ENCODE measurements at places on chromosomes 12 and 14.

GRCh38 chr12:106205208-106206069 lies 42.4 kb downstream of the CKAP4 start:
- no peak for DNase-seq

DNA sequence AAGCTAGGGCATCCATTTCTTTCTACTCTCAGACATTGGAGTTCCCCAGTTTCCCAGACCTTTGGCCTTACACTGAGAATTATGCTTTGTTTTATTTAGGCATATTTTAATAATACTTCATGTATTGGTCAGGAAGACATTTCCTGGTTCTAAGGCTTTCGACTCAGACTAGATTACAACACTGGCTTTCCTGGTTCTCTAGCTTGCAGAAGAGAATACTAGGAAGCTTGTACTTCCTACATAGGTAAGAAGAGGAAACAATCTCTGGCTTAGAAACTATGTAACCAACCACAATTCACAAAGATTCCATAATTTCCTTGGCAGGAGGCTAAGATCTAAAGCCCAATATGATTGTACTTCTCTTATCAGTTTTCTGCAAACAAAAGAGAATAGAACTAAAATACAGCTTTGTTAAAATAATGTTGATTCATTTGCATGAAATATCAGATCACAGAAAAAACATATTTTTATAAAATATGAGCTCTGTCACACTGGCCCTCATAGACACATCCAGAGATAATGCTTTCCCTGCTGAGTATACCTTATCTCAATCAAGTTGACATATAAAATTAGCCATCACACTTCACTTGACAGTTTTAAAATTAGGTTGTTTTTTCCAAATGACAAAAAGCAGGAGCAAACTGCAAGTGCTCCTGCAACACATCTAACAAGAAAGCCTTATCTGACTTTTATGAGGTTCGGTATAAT lies 30.5 kb downstream of the CLEC2D start:
- DNase-seq, result no peak

DNA sequence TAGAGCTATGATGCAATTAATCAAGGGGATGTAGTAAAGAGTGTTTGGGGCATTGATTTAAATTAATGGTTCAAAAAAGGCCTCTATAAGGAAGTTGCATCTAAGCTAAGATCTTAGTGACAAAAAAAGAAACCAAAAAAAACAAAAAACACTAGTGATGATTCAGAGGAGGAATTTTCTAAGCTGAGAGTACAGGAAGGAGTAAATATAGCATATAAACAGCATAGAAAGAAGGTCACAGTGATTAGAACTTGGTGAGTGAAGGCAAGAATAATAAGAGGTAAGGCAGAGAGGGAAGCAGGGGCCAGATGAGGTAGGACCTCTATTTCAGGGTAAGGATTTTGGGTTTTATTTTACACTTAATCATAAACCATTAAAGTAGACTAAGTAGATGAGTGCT lies 48.0 kb upstream of the PDZRN4 start:
- no peak for DNase-seq

DNA sequence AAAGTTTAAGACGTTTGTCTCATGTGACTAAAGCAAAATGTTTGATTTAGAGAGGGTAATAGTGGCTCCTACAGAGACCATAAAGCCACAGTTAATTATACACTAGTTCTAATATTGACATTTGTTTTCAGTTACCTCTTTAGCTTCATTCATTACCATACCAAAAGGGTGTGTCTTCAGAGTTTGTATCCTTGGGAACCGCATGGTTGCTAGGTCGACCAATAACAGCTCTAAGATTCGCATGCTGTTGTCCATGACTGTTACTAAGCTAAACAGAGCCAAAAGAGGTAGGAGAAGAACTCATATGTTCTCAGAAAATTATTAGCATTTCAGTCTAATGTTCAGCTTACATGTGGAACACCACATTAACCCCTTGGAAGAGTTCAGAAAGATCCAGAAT lies 36.2 kb upstream of the ETNK1 start:
- no peak for DNase-seq

GRCh38 chr12:66638666-66639065 lies 40.2 kb downstream of the GRIP1 start:
- DNase-seq, result no peak

- DNase-seq, result no peak
These were observed 7.3 kb upstream of the CFAP54 start for GRCh38 chr12:96482086-96482485.

- DNase-seq, result no peak
These were observed 14.5 kb upstream of the KICS2 start for GRCh38 chr12:64236549-64236948.

DNA sequence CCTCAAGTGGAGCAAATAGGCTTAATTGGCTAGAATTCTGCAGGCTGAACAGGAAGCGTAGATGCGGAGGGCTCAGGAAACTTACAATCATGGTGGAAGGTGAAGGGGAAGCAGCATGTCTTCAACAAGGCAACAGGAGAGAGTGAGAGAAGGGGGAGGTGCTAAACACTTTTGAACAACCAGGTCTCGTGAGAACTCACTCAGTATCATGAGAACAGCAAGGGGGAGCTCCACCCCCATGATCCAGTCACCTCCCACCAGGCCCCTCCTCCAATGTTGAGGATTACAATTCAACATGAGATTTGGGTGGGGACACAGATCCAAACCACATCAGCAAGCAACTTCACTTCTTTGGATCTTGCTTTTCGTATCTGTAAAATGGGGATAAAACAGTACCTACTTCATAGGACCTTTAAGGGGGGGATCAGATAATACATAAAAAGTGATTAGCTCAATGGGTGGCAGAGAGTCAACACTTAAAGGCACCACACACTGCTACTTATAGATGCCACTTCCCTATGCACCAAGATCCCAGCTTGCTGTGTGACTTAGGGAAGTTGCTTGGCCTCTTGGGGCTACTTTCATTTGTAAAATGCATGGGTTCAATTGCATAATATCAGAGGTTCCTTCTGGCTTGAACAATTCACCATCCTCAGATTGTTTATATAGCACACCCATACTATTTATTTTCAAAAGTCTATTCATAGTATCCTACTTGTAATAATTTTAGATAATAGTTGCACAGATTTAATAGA lies 184.8 kb upstream of the RPH3A start:
- no peak for DNase-seq

DNA sequence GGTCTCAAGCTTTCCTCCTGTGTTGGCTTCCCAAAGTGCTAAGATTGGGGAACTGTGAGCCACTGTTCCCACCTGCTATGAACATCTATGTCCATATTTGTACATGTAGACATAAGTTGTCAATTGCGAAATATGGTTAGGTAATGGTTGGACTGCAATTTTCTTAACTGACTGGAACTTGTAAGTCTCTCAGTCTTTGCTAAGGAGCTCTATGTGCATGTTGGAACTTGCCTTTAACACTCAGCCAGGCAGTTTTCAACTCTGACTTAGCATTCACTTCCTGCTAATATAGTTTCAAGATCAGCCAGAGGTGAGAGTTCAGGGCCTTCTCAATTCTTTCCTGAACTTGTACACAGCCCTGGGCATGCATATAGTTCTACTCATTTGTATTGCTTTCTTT lies 44.5 kb upstream of the EEA1 start:
- no peak for DNase-seq

DNA sequence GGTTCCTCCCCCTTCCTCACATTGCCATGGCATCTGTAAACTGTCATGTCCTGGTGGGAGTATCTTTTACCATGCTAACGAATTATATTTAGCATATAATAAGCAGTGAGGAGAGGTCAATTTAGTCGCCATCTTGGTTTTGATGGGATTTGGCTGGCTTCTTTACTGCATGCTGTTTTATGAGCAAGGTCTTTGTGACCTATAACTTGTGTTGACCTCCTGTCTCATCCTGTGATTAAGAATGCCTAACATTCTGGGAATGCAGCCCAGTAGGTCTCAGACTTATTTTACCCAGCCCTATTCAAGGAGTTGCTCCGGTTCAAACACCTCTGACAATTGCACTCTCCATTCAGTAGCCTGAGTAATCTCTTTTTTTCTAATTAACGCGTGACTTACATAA lies 2.1 kb upstream of the EIF4B start:
- DNase-seq, result no peak

GRCh38 chr12:97524812-97525211 lies 62.2 kb downstream of the RMST start:
- DNase-seq, result no peak

DNA sequence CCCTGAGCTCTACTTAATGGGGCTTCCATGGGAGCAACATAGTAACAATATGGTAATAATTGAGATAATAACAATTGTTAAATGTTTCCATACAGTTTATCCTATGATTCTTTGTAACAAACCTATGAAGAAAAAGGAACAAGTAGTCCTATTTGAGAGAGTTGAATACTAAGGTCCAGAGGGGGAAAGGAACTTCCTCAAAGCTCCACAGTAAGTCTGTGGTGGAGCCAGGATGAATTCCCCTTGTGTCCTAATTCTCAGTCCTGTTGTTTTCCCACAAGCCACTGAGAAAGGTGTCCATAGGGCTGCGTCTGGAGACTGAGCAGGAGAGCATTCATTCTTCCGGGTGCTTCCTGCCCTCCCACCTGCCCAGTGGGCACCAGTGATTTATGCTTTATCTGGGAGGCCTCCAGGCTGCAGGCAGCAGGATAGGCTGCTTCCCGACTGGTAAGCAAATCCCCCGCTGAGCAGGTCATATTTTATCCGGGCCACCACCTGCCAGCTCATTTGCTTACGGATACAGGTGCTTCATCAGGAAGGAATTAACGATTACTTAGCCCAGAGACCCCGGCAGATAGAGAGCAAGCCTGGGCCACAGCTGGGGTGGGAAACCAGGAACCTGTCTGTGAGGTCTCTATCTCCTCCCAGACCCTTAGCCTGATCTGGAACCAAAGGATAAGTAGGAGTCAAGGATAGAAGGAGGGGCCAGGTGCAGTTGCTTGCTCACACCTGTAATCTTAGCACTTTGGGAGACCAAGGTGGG lies 33.9 kb upstream of the FAM222A start:
- no peak for DNase-seq

DNA sequence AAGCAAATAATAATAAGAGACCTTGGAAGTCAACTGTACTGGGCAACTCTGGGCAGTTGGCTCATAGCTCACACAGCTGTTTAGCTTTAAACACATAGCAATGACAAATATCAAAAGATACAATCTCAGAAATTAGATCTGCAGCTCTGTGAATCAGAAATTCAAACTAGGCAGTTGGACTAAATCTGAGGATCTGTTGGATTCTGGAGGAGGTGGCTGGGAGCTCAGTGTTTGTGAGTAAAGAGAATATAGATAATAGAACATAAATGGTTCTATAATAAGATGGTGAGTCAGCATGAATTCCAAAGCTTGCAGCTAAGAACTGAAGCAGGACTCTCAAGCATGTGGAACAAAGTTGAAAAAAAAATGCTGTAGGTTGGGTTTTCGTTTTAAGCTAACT lies 1949.4 kb upstream of the SEL1L start:
- DNase-seq, result no peak

DNA sequence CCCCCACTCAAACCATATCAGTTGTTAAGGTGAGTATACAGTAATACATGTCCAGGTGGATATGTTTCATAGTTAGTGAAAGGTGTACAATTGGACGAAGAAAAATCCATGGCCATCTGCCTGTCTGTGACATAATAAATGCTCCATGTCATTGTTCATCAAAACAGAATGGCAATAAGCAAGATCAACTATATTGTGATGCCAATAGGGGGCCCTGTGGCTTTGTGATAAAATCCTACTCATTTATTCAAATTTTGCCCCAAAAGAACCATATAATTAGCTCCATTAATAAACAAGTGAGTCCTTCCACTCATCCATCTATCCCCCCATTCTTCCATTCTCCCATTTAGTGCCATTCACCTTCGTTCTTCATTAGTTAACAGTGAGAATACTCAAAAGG lies 102.0 kb downstream of the MGST1 start:
- no peak for DNase-seq

- DNase-seq, result no peak
These were observed 442.2 kb downstream of the ADAMTS20 start for GRCh38 chr12:43109631-43110345.

All from stimulated activated CD8-positive, alpha-beta memory T cell treated with anti-CD3 and anti-CD28 coated beads, Interleukin-4, amount 100 ng/mL, for 1 hour (primary cell).